ENCODE measurements at places on chromosomes 3 and 15.

- DNase-seq = no peak
These were observed 266.4 kb upstream of the TBC1D5 start for GRCh38 chr3:18008706-18009368.

GRCh38 chr3:38140326-38141172 is 2.1 kb downstream of the MYD88 start:
- DNase-seq = no peak

DNA sequence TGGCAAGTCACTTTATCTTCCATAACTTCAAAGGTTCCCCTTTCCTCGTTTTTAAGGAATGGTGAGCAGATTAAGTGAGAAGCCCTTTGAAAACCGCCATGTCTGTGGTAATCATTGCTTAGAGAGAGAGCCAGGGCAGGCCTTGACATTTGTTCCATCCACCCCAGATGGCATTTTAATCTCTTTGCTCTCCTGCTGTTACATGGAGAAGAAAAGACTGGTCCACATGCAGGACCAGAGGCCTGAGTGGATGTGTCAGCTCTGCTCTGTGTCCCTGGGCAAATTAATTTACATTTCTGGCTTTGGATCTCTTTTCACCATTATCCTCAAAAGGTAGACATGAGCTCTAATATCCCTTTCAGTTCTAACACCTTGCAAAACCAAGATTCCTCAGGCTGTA is 157.3 kb upstream of the LPP start:
- no peak for DNase-seq

DNA sequence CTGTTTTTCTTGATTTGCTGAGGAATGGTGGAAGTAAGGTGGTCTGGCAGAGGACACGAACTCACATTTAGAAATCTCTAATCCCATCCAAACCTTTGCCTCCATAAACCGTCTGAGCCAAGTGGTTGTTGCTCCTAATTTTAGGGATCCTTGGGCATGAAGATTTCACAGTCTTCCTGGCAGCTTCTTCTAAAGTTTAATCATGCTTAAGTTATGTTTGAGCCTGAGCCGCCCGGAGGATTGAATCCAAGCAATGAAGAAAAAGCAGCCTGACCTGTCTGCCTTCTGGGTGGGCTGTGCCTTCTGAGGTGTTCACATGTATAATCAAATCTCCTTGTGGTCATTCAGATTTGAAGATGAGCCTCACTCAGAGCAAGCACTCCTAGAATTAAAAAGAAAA is 249.0 kb downstream of the CD47 start:
- DNase-seq = no peak

DNA sequence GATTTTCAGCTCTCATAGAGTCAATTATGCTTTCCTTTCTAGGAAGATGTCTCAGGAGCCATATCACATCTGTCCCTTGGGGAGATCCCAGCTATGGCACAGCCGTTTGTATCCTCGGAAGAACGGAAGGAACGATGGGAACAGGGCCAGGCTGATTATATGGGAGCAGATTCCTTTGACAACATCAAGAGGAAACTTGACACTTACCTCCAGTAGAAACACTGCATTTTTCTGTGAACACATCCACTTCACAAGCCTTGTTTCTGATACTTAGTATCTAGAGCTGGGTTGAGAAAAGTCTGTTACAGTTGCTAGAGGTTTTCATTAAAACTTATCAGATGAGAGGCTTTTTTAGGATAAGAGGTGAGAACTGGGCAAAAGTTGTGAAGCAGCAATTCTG is 35.4 kb downstream of the GYG1 start:
- no peak for DNase-seq

GRCh38 chr3:124496061-124496460 is 234.2 kb upstream of the UMPS start:
- DNase-seq = no peak

- no peak for DNase-seq
These were observed 221.2 kb upstream of the ALCAM start for GRCh38 chr3:105145511-105145910.

GRCh38 chr3:147574621-147575020 is 165.5 kb downstream of the ZIC1 start:
- peak; percentile 8 for DNase-seq

- no peak for DNase-seq
These were observed 28.8 kb downstream of the UMPS start for GRCh38 chr3:124758851-124759635.

DNA sequence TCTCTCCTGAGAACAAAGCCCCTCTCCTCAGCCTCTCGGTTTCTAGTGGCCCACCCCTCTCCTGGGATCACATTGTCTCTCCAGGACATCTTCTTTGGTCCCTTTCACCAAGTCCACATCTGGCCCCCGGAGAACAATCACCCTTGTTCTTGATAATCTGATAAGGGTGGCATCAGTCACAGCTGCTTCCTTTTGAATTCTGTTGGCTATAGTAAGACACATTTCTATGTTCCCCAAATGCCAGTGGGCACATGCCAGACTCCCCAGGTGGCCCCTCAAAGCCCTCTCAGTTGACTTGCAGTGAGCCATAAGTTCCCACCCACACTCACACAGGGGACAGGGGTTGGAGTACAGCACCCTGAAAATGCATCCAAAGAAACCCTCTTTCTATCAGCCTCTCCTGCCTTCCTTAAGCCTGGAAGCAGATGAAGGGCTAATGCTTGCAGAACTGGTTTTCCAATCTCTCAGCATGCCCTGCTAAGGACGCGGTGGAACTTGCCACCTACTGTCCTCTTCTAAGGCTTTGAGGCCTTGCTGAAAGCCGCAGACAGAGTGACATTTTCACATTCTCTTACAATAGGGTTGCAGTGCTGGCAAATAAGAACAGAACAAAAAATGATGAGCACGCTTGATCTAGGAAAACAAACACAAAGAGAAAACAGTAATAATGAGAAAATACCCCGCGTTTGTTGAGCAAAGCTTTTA is 101.3 kb upstream of the SLCO3A1 start:
- DNase-seq = no peak

DNA sequence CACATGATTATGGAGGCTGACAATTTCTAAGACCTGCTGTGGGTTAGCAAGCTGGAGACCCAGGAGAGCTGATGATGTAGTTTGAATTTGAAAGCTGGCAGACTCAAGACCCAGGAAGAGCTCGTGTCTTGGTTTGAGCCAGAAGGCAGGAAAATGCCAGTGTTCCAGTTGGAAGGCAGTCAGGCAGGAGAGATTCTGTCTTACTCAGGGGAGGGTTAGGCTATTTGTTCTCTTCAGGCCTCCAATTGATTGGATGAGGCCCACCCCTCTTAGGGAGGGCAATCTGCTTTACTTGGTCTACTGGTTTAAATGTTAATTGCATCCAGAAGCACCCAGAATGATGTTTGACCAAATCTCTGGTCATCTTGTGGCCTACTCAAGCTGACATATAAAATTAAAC is 40.4 kb upstream of the IGF2BP2 start:
- DNase-seq = no peak

DNA sequence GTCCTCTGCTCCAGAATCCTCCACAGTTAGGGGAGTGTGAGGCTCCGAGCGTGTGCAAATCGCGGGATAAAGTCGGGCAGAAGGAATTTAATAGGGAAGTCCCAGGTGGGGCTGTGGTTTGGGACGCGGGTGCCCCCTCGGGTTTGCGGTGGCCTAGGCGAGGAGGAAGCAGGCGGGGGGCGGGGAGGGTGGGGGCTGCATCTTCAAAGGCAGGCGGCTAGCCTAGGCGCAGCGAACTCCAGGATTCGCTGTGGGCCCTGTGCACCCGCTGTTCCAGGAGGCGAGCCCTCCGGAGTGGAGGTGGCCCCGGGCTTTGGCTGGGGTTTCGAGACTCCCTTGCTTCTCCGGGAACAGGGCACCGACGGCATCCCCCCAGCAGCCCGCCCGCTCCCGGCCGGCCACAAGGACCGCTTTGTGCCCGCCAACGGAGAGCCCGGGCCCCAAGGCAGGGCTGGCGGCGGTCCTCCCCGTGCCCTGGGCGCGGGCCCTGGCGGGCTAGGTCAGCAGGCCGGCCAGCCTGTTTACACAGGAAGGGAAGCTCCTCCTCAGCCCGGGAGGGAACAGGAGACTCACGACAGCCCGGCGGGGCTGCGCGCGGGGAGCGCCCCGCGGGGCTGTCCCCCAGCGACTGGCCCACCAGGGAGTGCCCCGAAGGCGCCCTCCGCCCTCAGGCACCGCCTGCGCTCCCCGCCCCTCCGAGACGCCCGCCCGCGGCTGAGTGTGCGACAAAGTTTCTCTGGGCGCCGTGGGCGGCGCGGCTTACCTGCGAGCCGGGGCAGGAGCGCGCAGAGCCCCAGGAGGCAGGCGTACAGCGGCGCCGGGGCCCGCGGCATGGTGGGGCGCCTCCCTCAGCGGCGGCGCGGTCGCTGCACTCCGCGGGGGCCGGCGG is 753 bp downstream of the ITGB5 start:
- peak; percentile 46 for DNase-seq

GRCh38 chr3:14238930-14239329 is 60.3 kb downstream of the LSM3 start:
- DNase-seq = no peak

DNA sequence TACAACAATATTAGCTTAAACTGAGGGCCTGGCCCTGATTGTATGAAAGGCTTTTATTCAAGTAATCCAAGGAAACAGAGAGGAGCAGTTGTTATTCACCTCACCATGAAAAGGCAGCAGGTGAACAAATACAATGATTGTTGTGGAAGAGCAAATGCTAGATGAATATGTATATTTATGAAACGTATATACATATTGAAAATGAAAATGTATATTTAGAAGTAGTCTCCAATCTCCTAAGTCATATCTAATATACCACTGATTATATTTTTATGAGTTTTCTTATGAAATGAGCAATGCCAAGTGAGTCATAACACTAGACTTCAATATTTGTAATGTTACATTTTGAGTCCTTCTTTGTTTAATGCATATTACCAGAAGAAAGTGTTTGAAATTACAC is 116.2 kb upstream of the KCNMB2 start:
- DNase-seq = peak; percentile 67

DNA sequence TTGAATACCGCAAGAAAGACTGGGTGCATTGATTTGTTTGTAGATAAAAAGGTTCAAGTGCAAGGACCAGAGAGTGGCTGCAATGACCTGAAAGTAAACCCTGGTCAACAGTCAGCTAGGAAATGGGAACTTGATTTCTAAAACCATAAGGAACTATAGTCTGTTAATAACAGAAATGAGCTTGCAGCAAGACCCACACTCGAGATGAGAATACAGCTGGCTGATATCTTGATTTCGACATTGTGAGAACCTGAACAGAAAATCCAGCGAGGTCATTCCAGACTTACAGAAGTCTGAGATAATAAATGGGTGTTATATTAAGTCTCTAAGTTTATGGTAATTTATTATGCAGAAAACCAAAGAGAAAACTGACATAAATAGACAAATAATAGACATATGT is 177.3 kb downstream of the NFKBIZ start:
- no peak for DNase-seq

DNA sequence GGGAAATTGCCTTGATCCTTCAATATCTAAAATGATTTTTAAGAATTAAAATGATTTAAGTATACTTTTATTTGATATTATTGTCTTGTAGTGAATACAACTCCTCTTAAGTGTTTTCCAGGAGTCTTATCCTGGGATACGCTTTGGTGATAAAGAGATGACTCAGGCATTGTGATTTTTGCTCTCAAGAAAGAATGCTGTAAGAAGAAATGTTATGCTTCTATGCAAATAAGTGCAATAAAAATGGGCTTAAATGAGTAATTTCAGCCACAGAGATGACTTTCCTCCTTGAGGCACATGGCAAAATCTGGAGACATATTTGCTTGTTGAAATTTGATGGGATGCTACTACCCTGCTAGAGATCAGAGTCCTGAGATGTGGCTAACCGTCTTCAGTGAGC is 358.6 kb upstream of the BCHE start:
- no peak for DNase-seq

DNA sequence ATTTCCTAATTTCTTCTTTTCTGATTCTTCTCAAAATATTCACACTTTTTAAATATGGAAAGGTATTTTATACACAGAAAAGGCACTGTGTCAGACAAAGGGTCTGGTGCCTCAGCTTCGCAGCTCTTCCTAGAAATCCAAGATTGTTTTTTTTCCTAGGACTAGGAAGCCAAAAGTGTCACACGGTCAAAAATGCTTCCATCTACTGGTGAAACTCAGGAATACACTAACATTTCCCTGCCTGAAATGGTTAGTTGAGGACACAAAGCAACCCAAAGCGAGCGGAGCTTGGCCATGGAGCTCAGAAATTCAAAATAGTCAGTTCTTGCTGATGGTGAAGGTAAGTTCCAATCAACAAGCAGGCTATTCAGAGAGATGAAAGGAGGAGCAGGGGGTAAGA is 426.5 kb upstream of the RASGRP1 start:
- no peak for DNase-seq

DNA sequence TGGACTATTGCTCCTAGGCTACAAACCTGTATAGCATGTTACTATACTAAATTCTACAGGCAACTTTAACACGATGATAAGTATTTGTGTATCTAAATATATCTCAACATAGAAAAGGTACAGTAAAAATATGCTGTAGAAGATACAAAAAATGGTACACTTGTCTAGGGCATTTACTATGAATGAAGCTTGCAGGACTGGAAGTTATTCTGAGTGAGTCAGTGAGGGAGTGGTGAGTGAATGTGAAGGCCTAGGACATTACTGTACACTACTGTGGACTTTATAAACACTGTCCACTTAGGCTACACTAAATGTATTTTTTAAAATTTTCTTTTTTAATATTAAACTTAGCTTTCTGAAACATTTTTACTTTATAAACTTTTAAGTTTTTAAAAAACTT is 140.5 kb upstream of the SGO1 start:
- no peak for DNase-seq

DNA sequence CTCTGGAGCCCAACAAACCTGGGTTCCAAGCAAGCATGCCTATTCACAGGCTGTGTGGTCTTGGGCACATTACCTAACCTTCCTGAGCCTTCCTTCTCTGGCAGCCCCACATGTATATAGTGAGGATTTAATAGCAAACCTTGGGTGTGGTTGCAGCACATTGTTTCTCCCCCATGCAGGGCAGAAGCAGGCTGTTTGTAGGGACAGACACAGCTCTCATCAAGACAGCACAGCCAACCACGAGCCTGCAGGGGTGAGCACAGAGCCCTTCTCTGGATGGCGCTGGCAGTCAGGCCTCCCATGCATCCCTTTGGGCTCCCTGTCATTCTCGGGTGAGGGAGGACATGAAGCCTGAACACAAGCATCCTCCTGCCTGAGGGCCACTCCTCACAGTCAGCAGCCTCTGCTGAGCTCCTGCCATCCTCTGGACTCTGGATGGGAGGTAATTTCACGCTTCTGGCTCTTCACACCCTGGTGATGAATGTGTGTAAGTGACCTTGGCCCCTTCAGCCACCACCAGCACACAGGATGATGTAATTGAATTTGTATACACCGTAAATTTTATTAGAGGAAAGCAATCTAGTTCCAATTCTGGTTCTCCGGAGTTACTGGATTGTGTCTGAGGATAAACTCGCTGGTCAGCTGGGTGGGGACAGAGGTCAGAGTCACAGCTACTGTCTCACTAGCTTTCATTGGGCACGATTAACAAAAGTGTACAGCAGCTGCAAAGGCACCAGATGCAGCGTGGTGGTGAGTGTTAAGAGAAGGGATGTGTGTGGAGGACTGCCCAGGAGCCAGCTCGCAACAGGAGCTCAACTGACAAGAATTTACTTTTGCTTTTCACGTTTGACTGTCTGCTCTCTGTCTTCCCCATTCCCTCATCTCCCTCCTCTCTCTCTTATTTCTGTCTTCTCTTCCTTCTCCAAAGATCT is 118.1 kb downstream of the CLSTN2 start:
- no peak for DNase-seq
